GM04503 (cell line): ENCODE measurements at places on chromosomes 16 and 17.

- DNase-seq, result no peak
These were observed 150.3 kb downstream of the ASIC2 start for GRCh38 chr17:33142705-33143299.

DNA sequence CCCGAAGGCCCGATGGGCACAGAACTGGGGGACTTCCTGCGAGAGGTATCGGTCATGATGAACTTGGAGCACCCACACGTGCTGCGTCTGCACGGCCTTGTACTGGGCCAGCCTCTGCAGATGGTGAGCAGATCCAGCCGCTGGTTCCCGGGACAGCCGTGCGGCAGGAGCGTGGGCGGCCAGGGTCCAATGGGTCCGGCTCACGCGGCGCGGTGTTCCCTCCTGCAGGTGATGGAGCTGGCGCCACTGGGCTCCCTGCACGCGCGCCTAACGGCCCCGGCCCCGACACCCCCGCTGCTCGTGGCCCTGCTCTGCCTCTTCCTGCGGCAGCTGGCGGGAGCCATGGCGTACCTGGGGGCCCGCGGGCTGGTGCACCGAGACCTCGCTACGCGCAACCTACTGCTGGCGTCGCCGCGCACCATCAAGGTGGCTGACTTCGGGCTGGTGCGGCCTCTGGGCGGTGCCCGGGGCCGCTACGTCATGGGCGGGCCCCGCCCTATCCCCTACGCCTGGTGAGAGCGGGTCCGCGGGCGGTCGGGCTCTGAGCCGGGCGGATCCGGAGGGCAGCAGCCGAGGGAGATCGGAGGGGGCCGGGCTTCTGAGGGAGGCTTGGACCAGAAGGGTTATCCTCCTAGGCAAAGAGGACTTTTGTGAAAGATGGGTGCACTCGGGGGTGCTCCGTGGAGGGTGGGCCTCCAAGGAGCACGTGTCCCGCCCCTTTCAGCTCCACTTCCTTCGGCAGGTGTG, 3.0 kb downstream of the TNK1 start:
- DNase-seq, result no peak

GRCh38 chr16:27531186-27531585, 18.5 kb downstream of the GTF3C1 start:
- DNase-seq, result no peak

DNA sequence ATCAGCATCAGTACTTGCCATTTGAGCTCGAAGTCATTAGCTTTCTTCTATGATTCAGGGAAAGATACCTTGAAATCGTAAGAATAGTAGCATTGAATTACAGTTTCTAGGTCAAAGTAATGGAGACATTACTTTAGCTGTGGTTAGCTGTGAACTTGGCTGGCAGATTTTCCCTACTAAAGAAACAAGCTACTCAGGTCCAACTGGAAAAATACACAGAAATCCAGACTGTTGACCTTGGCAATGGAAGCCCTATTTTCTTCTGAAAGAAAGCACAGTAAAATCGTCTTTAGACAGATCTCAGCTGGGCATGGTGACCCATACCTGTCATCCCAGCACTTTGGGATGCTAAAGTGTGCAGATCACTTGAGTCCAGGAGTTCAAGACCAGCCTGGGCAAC, 13.4 kb upstream of the DNAJA2 start:
- no peak for DNase-seq

DNA sequence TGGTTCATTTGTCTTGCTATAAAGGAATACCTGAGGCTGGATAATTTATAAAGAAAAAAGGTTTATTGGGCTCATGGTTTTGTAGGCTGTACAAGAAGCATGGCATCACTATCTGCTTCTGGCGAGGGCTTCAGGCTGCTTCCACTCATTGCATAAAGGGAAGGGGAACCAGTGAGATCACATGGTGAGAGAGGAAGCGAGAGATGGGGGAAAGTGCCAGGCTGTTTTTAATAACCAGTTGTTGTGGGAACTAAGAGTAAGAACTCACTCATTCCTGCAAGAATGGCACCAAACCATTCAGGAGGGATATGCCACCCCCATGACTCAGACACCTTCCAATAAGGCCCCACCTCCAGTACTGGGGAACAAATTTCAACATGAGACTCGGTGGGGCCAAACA, 24.3 kb downstream of the SPECC1 start:
- DNase-seq, result no peak

- no peak for DNase-seq
These were observed at the start of gene RPRML for GRCh38 chr17:46979147-46979863. Gene RPRML, minus strand, starts transcription at chr17:46979253. Its CDS starts 246 bp downstream, at chr17:46979007.

DNA sequence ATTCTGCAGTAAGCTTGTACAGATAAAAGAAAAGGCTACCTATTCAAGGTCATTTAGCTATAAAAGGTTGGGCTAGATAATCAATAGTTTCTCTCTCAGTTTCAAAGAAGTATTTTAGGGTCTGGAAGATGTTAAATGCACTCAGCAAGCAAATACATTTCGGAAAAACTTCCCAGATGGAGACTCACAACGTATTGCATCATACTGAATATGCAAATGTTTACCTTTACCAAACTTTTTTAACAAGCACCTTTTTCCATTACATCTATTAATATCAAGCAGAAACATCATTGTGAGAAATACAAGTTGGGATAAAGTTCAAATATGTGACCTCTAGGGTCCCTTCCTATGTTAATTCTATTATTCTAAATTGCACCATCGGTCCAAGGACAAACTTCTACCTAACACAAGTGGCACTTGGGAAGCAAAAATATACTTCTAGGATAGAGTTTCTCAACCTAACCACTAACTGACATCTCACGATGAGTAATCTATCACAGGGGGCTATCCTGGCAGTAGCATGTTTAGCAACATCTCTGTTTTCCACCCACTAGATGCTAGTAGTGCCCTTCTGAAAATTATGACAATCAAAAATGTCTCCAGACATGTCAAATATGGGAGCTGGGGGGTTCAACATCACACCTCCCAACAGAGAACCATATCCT, 14.5 kb downstream of the KANSL1 start:
- DNase-seq, result no peak

DNA sequence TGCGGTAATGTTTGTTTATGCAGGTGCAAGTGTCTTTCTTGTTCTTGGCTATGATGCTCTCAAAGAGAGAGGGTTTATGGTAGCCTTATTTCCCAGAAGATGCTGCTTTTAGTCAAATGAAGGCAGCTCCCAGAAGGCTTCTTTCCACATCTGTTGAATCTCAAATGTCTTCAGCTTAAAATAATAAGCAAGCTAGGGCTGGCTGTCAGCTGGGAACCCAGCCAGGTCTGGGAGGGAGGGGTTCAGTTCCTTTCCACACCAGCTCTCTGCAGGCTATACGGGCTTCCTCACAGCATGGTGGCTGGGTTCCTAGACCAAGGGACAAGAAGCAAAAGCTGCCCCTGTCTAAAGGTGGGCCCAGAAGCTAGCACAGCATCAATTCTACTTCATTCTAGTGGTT, 47.4 kb upstream of the ATF7IP2 start:
- no peak for DNase-seq

- DNase-seq, result no peak
These were observed 71.5 kb upstream of the DHX40 start for GRCh38 chr17:59493867-59494266.

DNA sequence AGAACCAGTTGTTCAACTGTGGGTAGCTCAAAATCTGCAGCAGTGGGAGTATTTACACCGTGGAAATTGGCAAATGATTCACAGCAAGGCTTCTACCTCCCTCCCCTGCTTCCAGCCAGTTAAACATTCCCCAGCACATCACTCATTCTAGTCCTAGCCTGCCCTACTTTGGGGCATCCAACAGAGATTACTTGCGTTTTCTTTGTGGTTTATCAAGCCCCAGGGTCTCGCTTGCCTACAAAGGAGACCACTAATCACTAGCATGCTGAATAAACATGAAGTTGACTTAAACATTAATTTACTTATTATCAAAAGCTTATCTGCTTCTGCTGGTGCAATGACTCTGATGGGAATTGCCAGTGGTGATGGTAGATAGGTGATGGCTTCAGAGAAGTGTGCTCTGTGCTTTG, 94.5 kb downstream of the MARF1 start:
- no peak for DNase-seq

DNA sequence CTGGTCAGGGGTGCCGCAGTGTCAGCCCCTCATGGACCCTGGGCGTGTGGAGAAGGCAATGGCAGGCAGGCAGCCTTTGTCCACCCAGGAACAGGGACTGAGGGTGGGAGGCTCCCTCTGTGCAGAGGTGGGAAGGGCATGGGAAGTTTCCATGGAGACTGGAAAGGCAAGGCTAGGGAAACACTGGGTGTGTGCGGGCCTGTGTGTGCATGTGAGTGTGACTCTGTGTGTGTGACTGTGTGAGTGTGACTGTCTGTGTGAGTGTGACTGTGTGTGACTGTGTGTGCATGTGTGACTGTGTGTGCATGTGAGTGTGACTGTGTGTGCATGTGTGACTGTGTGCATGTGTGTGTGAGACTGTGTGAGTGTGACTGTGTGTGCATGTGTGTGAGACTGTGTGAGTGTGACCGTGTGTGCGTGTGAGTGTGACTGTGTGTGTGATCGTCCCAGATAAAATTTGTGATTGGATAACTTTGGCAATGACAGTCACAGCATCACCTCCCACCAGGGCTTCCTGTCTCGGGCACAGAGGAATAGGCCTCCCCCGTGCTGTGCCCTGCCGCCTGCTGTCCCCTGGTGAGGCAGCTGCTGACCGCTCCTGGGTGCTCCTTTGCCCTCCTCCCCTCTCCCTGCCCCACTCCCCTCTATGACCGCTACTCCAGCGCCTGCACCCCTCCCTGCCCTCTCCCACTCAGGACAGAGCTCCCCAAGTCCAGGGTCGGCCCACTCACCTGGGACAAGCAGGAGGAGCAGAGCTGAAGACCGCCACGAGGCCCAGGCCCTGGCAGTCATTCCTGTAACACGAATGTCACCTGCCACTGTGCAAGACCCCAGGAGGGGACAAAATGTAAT, 698 bp downstream of the CD300C start:
- DNase-seq, result no peak

DNA sequence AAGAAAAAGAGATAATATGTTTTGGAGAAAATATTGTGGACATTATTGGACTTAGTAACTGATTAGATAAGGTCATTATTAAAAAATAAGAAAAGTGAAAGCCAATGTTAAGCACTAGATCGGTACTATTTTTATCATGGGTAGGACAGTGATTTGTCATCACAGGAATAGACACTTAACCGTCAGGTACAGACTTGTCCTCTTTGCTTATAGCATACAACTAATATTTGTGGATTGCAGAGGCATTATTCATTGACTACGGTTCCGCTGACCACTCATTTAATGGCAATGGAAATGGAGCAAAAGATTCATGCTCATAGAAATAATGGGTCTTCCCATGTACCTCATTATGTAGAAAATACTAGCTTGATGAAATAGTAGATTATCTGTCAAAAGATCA, 596.3 kb upstream of the CA10 start:
- DNase-seq, result no peak

- no peak for DNase-seq
These were observed 204.8 kb downstream of the CDH8 start for GRCh38 chr16:61831351-61831917.

DNA sequence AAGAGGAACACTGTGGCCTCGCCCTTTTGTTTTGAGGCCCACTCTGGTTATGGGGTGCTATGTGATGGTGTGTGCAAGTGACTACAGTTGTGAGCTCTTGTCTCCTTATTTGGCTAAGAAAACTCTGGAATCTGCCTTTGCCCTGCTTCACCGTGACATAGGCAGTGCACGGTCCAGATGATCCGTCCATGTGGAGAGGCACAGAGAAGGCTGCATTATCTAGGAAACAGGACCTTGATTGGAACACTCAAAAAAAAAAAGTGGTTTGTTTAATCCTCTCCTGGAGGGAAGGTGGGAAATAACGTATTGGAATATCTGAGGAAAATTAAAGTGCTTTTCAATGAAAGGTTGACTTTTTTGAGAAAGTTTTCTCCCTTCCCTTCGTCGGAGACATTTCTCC, 233.3 kb downstream of the CHD9NB start:
- no peak for DNase-seq
